Choroid plexus epithelial cell (primary cell): ENCODE measurements at places on chromosomes 1 and 21.

GRCh38 chr1:160374306-160375110 lies 7.6 kb downstream of the NHLH1 start:
- no peak for DNase-seq

GRCh38 chr1:87392248-87393192 lies 63.8 kb downstream of the LMO4 start:
- peak; percentile 60 for DNase-seq

DNA sequence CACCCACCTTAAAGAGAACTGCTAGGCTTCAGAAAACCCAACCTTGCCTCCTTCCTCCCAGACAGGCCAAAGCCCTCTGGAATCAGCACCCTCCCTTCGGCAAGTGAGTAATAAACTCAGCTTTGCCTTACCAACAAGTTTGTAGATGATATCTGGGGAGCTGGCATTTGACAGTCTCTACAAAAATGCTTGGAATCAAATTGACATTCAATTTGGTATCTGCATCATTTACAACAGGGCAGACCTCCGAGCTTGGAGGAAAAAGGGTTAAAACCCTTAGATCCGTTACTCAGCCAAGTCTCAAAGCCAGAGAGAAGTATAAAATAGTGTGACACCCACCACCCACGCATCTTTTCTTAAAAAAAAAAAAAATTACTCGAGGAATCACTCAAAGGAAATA lies 149.3 kb upstream of the EDN2 start:
- no peak for DNase-seq

DNA sequence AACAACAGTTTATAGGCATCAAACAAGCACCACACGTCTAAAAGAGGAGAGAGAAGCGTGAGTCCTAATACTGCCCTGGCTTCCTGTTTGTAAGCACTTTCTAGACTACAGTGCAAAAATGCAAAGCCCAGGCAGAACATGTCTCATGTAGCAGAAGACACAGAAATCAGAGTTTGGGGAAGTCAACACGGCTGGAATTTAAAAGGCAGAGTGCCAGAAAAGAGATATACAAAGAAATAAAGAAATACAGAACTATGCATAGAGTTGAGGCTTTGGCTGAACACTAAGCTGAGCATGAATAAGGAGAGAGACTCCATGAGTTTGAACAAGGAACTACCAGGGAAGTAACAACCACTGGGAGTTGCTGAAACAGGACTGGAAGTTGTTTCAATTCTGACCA lies 566.6 kb upstream of the NR5A2 start:
- peak; percentile 61 for DNase-seq

DNA sequence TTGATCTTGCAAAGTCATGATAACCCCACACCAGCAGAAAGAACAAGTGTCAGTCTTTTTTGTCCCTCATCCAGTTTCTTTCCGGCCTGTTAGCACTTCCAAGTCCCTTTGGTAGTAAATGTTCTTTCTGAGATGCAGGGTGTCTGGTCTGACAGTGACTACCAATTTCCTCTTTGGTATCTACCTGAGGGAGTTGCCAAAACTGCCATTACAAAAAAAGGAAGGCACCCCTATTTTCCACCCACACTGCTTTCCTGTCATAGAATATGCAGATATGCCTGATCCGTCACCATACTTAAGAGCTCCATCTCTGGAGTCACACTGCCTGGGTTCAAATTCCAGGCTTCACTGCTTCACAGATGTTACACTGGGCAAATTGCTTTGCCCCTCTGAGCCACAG lies 72.4 kb downstream of the ZNF281 start:
- DNase-seq = no peak

GRCh38 chr1:239025223-239025622 lies 361.1 kb upstream of the CHRM3 start:
- no peak for DNase-seq

- DNase-seq = no peak
Measured at GRCh38 chr1:1073743-1074587, at the start of gene RNF223. TSS of gene RNF223 (minus strand) at chr1:1074306. CDS start at chr1:1072566, 1,740 bp downstream.

GRCh38 chr21:43303275-43304178 lies 123.4 kb downstream of the SIK1 start:
- no peak for DNase-seq

DNA sequence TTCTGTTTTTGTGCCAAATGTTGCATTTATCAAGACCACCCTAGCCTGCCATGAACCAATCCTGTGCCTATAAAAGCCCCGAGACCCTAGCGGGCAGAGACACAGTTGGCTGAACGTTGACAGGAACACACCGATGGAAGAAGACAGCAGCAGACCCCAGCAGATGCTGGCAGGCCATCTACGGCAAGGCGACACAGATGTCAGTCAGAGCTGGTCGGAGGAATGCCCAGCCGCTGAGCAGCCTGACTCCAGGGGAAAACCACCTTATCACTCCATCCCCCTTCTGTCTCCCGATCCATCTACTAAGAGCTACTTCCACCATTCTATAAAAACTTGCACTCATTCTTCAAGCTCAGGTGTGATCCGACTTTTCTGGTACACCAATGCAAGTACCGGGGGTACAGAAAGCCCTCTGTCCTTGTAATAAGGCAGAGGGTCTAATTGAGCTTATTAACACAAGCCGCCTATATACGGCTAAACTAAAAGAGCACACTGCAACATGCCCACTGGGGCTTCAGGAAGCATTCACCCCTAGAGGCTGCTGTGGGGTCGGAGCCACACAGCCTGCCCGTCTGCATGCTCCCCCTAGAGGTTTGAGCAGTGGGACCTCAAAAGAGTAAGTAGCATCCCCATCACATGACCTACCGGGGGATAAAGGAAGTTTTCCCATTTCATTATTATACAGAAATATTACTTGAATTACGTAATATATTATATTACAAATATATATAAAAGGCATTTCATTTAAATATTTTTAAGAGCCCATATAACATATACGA lies 1156.3 kb upstream of the B3GALT2 start:
- no peak for DNase-seq

- no peak for DNase-seq
Measured at GRCh38 chr1:110335265-110335664, 3.9 kb upstream of the RBM15 start.

DNA sequence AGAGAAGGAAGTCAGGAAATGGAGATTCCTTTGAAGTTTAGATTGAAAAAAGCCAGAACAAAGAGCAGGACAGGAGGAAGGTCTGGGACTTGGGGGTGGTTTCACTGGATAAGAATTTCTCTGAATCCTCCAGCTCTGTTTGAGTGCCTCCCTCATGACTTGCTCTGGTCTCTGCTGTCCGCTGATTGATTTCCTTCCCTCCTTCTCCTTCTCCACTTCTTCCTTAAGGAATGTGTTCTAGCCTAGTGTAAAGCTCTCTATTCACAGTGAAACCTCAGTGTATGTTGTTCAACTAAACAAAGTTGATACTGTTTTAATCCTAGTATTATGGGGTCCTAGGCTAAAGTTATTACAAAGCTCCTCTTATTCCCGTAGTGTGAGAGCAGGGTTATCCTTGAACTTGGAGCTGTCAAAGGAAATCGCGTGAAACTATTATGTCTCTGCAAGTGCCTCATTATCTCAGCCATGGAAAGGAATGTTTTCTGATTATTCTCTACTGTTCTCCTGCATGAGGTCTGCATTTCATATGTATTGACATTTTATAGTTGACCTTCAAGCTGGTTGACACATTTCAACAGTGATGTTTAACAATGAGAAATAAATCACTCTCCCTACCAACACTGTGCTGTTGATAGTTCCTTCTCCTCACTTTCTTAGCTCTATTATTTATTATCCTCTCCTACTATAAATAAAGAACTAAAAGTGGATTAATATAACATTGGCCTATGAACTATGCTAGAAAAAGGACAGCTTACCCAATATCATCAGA lies 82.7 kb upstream of the KCTD3 start:
- DNase-seq = no peak
